ENCODE measurements at places on chromosomes 13 and 19.

- DNase-seq, result no peak
These were observed 9.3 kb upstream of the ZNF546 start for GRCh38 chr19:39987596-39987995.

- DNase-seq, result no peak
These were observed 10.6 kb upstream of the HIPK4 start for GRCh38 chr19:40400559-40400958.

- no peak for DNase-seq
These were observed 425.7 kb downstream of the SPRY2 start for GRCh38 chr13:79915114-79915811.

GRCh38 chr19:38375098-38375493, 725 bp downstream of the PSMD8 start:
- DNase-seq, result no peak

DNA sequence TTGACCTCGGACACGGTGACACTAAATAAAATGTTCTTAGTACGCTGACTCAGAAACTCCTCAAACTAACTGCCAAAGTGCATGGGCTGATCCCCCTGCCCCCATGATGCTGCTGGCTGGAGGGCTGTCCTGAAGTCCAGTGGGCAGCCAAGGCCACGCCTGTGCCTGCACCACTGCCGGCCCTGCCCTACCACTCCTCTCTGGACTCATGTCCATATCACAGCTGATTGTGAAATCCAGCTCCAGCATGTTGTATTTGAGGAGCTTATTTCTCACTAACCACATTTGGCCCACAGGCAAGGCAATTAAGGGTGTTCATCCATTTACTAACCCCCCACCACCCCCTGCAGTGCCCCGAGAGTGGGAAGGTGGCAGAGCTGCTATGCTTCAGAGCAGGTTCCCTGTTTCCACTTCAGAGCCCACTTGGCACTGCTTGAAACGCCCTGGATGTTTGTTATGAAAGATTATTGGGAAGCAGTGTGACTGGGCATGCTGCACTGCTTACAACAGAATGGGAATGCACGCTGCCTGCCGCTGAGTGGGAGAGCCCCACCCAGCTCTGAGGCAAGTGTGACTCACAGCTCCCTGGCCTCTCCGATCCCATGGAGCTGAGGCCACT, 114.0 kb downstream of the UQCRFS1 start:
- DNase-seq, result no peak
